Natural killer cell (primary cell): ENCODE measurements at places on chromosomes 7 and 10. TPM values are rescaled to one million over a fixed set of nuclear protein-coding genes. Genes with fewer than 3 reads are reported as not detected.

DNA sequence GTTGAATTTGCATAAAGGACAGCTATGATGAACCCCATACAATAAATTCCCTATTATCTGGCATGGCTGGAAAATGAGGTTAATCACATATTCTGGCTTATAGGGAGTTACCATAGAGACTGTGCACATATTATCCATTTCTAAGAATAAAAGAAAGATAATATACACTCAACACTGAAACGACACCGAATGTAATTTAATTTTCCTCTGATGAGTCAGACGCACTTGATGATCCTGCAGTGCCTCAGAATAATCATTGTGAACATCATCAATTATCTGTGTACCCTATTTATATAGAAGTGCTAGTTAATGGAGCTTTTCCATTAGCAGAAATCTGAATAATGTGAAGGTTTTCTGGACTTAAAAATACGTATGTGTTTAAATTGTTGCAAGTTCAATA is 60.2 kb downstream of the SGCE start:
- H3K36me3 ChIP-seq = no peaks in the 10 kb centered on the region
- no peak overlapping the region for H3K4me3 ChIP-seq
- no peaks in the 10 kb centered on the region for H3K4me1 ChIP-seq

GRCh38 chr10:112461029-112461887 is 14.2 kb downstream of the VTI1A start:
- no peaks in the 10 kb centered on the region for H3K4me1 ChIP-seq
- H3K27me3 ChIP-seq = no peaks in the 10 kb centered on the region
- no peak overlapping the region for H3K27ac ChIP-seq
- H3K4me3 ChIP-seq = no peak overlapping the region
- no peak for DNase-seq
- peaks cover 21% of the 10 kb centered on the region for H3K36me3 ChIP-seq

DNA sequence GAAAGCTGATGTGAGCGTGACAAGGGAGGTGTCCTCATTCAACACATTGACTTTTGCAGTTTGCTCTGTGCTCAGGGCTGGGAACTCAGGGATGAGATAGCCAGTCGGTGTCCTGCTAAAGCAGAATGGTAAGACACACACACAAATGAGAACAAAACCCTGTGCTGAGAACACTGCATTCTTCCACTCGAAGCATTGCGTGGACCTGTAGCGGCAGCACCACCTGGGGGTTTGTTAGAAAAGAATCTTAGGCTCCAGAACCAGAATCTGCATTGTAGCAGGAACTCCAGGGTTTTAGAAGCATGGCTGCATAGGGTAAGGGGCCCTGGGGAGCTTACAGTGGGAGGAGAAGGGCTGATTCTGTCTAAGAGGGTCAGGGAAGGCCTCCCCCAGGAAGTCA is 21.5 kb upstream of the OGDHL start:
- no peak overlapping the region for H3K4me3 ChIP-seq
- H3K27ac ChIP-seq = no peak overlapping the region
- no peaks in the 10 kb centered on the region for H3K4me1 ChIP-seq
- no peak for DNase-seq
- no peaks in the 10 kb centered on the region for H3K36me3 ChIP-seq
- H3K27me3 ChIP-seq = no peaks in the 10 kb centered on the region

GRCh38 chr7:6438427-6438826 is 9.3 kb downstream of the DAGLB start:
- no peak overlapping the region for H3K4me3 ChIP-seq
- peaks cover 11% of the 10 kb centered on the region for H3K36me3 ChIP-seq
- no peak overlapping the region for H3K27ac ChIP-seq
- DNase-seq = peak; percentile 34
- no peaks in the 10 kb centered on the region for H3K27me3 ChIP-seq

DNA sequence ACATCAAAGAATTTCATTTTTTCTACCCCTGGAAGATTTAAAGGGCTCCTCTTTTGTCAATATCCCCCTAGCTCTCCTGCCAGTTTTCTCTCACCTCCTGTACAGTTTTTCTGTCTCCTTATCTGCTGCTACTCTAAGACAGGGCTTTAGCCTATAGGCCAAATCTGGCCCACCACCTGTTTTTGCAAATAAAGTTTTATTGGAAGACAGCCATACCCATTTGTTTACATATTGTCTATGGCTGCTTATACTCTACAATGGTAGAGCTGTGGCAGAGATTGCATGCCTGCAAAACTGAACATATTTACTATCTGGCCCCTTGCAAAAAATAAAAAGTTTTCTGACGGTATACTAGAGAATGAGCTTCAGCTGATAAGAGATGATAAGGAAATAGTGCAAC is 37.4 kb upstream of the GARS1 start:
- H3K27ac ChIP-seq = no peak overlapping the region
- H3K36me3 ChIP-seq = peaks cover 14% of the 10 kb centered on the region
- no peaks in the 10 kb centered on the region for H3K27me3 ChIP-seq
- H3K4me3 ChIP-seq = no peak overlapping the region
- no peaks in the 10 kb centered on the region for H3K4me1 ChIP-seq

DNA sequence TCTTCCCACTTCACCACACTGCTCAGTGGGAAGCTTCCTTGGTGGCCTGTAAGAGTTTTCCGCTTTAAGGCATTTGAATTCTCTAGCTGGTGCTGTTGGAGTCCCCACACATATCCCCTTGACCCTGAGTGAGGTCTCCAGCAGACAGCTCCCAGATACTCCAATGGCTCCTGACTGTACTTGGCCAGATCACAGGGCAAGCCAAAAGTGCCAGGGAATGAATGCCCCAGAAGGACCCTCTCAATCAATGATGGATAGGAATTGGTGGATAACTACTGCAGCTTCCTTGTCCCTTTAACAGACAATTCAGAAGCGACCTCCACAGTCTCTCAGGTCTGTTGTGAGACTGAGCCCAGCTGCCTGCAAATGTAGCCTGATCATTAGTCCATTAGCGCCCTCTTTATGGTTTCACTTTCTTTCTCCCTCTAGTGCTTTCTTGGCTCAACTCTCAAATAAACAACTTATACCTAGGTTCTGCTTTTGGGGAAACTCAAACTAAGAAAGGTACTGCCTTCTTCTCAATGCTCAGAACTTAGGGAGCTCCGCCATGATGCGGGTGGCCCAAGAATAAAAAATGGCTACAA is 283.0 kb downstream of the TCF7L2 start:
- no peaks in the 10 kb centered on the region for H3K36me3 ChIP-seq
- DNase-seq = no peak
- no peaks in the 10 kb centered on the region for H3K27me3 ChIP-seq
- H3K4me1 ChIP-seq = no peaks in the 10 kb centered on the region
- H3K27ac ChIP-seq = no peak overlapping the region

DNA sequence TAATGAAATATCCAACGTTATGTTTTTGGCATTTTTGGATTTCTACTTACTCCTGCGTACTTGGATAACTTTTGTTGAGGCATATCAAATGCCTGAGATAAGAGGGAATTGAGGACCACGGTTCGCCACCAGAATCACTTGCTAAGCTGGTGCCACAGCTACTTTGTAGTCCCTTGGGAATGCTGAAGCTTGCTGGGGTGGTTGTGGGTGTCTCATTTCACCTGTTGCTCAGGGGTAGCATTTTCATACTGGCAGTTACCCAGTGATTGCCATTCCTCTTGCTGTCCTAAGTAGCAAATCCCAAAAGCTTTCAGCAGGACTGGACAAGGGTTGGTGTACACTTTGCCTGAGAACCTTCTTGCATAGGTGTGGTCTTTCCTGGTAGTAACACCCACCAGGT is 75.2 kb downstream of the CREB5 start:
- DNase-seq = no peak
- H3K4me1 ChIP-seq = no peaks in the 10 kb centered on the region
- no peak overlapping the region for H3K4me3 ChIP-seq

GRCh38 chr10:35612385-35613106 is 7.4 kb downstream of the GJD4 start:
- DNase-seq = no peak
- H3K4me1 ChIP-seq = peaks cover 6% of the 10 kb centered on the region
- no peak overlapping the region for H3K4me3 ChIP-seq
- H3K36me3 ChIP-seq = no peaks in the 10 kb centered on the region
- H3K27me3 ChIP-seq = peaks cover 2% of the 10 kb centered on the region

DNA sequence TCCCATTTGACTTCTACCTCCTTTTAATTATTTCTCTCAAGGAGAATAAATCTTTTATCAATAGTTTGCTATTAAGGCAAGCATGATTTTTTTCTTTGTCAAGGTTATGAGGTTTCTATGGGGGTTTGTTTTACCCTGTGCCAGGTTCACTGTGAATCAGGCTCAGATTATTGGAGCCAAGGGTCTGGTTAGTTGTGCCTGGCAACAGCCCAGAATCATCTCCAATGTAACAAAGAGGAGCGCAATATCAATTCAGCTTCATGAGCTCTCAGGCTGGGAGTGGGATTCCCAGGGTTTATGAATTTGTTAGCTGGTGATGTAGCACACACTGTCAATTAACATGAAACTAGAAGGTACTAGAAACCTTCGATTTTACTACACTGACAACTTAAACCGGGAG is 73.2 kb downstream of the AASS start:
- no peak overlapping the region for H3K4me3 ChIP-seq
- H3K27me3 ChIP-seq = no peaks in the 10 kb centered on the region
- no peak for DNase-seq
- no peaks in the 10 kb centered on the region for H3K36me3 ChIP-seq

GRCh38 chr7:85896531-85896930 is 709.7 kb upstream of the SEMA3D start:
- no peak overlapping the region for H3K27ac ChIP-seq
- H3K36me3 ChIP-seq = no peaks in the 10 kb centered on the region
- H3K4me1 ChIP-seq = no peaks in the 10 kb centered on the region
- DNase-seq = no peak

- H3K27ac ChIP-seq = no peak overlapping the region
- no peak for DNase-seq
- peaks cover 14% of the 10 kb centered on the region for H3K36me3 ChIP-seq
- H3K4me1 ChIP-seq = peaks cover 3% of the 10 kb centered on the region
- no peaks in the 10 kb centered on the region for H3K27me3 ChIP-seq
Observed at GRCh38 chr10:119807960-119808697, 64.5 kb downstream of the MCMBP start.

DNA sequence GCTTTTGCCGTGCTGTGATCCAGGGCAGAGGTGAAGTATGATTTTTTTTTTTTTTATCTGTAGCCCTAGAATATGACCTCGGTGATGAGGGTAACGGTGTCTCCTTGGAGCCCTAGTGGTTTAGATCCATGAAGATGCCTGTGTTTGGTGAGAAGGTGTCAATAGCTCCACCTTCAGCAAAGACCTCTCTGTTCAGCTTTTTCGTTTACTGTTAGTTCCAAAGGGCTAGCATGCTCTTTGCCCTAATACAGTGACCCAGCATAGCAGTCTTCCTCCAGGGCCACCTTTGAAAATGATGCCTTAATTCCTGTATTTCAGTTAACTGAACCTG is 746 bp upstream of the MRPS16 start:
- H3K4me3 ChIP-seq = peak overlapping the region; percentile 70
- H3K27me3 ChIP-seq = no peaks in the 10 kb centered on the region
- H3K4me1 ChIP-seq = peaks cover 15% of the 10 kb centered on the region
- no peak for DNase-seq
- peak overlapping the region; percentile 86 for H3K27ac ChIP-seq

GRCh38 chr10:61974601-61975390 is 73.3 kb downstream of the ARID5B start:
- peak; percentile 32 for DNase-seq
- no peak overlapping the region for H3K27ac ChIP-seq
- H3K36me3 ChIP-seq = peaks cover 2% of the 10 kb centered on the region
- no peaks in the 10 kb centered on the region for H3K4me1 ChIP-seq
- no peak overlapping the region for H3K4me3 ChIP-seq

GRCh38 chr10:79483299-79483698 is 29.0 kb upstream of the EIF5AL1 start:
- H3K4me3 ChIP-seq = no peak overlapping the region
- DNase-seq = no peak
- no peaks in the 10 kb centered on the region for H3K4me1 ChIP-seq
- H3K27ac ChIP-seq = no peak overlapping the region
- H3K27me3 ChIP-seq = no peaks in the 10 kb centered on the region

GRCh38 chr7:55980266-55980665 is 15.9 kb downstream of the NIPSNAP2 start:
- no peaks in the 10 kb centered on the region for H3K4me1 ChIP-seq
- H3K27ac ChIP-seq = no peak overlapping the region
- no peak overlapping the region for H3K4me3 ChIP-seq

DNA sequence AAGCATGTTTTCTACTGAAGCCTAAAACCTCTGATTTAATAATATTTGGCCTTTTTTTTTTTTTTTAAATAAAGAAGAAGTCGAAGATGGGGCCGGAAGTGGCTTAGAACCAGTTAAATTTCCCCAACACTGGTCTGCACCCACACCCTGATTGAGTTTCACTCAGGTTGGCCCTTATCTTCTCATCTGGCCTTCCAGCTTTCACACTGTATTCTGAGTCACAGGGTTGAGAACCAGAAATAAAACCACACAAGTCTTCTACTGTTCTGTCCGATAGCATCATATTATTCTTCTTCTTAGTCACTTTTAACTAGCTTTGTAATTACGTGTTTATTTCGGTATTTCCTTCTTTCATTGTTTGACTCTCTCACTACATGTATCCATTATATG is 9.9 kb downstream of the ZNF365 start:
- H3K27me3 ChIP-seq = no peaks in the 10 kb centered on the region
- peaks cover 9% of the 10 kb centered on the region for H3K4me1 ChIP-seq
- H3K4me3 ChIP-seq = no peak overlapping the region
- peak overlapping the region; percentile 62 for H3K27ac ChIP-seq
- peak; percentile 58 for DNase-seq

- no peaks in the 10 kb centered on the region for H3K27me3 ChIP-seq
- no peak overlapping the region for H3K4me3 ChIP-seq
- no peaks in the 10 kb centered on the region for H3K4me1 ChIP-seq
- H3K27ac ChIP-seq = no peak overlapping the region
- H3K36me3 ChIP-seq = no peaks in the 10 kb centered on the region
Observed at GRCh38 chr10:25451401-25451800, 276.6 kb downstream of the GPR158 start.

- peak; percentile 35 for DNase-seq
- no peak overlapping the region for H3K27ac ChIP-seq
- no peaks in the 10 kb centered on the region for H3K36me3 ChIP-seq
- H3K4me1 ChIP-seq = no peaks in the 10 kb centered on the region
Observed at GRCh38 chr10:101080933-101081931, 19.4 kb downstream of the KAZALD1 start.

- peak overlapping the region; percentile 62 for H3K4me3 ChIP-seq
- peaks cover 13% of the 10 kb centered on the region for H3K4me1 ChIP-seq
Observed at GRCh38 chr7:80135309-80136104, 876 bp downstream of the GNAI1 start.

DNA sequence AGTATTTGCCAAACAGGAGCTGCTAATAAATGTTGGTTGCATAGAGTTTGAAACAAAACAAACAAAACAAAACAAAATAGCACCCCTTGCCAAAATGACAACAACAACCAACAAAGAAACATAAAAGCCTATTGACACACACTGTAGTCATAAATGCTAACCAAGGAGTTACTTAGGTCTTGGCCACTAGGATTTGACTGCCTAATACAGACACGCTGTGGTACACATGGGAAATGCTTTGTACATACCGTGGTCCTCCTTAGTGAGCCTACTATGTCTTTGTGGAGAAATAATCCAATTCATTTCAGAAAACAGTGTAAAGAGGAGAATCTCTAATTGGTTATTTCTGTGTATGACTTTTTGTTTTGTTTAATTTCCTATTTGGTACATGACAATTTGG is 53.2 kb upstream of the MTPN start:
- no peak overlapping the region for H3K27ac ChIP-seq
- no peak for DNase-seq
- H3K27me3 ChIP-seq = no peaks in the 10 kb centered on the region
- no peaks in the 10 kb centered on the region for H3K4me1 ChIP-seq

The VWDE gene
- not detected for total RNA-seq

The AZGP1 gene
- not detected for total RNA-seq

The SLC18A3 gene
- not detected for total RNA-seq

The C10orf90 gene
- not detected for total RNA-seq

The SORCS3 gene
- total RNA-seq = 0.05 TPM

The SPDYE2B gene
- total RNA-seq = not detected

The HECW1 gene
- total RNA-seq = not detected
